Dermis blood vessel endothelial cell (primary cell): ENCODE measurements at places on chromosomes 7 and 10.

DNA sequence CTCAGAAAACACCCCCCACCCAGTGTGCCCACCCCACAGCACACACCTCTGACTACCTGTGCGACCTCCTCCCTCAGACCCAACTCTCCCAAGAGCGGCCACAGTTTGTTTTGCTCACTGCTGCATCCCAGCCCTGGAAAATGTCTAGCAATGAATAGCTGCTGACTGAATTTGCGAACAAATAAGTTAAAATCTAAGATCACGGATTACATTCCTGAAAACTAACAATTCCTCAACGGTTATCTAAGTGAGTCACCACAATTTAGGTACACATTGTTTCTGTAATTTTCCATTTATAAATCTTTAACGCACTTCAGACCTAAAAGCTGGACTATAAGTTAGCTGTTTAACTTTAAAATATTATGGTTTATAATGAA, 235.2 kb downstream of the ZMYND11 start:
- no peak for DNase-seq

DNA sequence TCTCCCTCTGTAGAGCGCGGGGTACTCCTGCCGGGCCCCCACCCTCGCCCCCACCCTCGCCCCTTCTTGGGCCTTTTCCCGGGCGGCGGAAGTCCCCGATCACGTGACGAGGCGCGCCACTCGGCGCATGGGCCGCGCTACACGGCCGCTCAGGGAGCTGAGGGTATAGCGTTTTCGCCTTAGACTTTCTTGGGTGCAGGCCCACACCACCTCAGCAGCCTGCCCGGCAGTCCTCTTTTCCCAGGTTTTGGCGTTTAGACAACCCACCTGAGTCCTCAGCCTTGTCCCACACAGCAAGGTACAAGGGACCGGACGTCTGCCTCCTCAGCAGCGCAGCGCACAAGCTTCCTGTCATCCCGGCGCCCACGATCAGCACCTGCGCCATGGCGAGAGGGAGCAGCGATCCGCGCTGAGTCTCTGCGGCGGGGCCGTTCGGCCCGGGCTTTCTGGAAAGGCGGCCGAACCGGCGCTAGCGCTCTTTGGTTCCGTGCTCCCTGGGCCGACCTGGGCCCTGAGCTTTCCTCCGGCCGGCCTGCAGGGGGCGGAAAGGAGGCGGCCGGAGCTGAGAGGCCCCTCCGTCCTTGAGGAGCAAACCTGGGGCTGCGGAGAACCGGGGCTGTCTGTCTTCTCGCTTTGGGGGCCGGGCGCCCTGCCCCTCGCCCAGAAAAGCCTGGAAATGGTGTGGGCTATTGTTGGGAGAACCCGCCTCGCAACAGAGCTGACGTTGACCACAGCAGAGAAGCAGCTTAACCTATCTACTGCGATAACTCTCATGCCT, at the start of gene RNLS:
TSS of gene RNLS (minus strand) at position 513 of the 778 bp plus-strand sequence.
- DNase-seq, result peak; percentile 60

GRCh38 chr10:108469940-108470339, 1305.4 kb upstream of the SORCS1 start:
- DNase-seq, result no peak

- no peak for DNase-seq
These were observed 220.1 kb upstream of the FZD1 start for GRCh38 chr7:91043924-91044645.

GRCh38 chr10:117970962-117971361, 75.8 kb downstream of the RAB11FIP2 start:
- DNase-seq, result no peak

DNA sequence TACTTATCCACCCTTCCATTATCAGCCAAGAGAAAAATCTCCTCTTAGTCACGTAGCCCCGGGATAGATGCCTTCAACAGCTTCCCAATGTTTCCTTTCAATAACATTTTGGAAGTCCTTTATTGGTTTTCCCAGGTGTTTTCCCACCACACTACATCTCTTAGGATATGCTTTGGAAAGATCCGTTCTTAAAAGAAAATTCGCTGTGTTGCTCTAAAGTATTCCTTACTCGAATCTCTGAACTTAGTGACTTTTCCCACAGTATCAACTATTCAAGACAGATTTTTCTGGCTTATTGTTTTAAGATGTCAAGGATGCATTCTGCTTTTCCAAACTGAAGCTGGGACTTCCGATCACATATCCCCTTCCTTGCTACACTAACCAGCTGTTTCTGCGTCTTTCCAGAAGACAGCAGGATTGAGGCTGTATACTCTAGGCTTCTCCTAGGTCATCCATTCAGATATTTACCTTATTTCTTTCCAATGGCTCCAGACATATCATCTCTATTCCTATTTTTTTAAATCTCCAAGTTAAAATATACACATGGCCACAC, 36.5 kb upstream of the SVIL start:
- DNase-seq, result no peak

DNA sequence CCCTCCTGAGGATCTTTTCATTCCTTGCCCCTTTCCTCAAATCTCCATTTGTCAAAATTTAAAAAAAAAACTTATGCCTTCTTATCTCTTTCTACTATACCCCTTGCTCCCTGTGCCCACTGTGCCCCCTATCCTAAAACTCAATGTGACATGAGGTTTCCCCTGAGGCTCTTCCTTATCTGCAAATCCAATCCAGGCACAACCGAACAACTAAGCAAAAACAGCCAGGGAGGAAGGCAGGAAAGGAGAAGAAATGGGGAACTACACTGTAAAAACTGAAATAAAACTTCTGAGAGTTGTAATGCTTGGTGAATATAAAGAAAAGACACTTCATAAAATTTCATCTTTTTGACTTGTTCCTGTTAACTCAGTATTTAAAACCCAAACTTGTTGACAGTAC, 54.2 kb downstream of the CRPPA start:
- DNase-seq, result no peak

DNA sequence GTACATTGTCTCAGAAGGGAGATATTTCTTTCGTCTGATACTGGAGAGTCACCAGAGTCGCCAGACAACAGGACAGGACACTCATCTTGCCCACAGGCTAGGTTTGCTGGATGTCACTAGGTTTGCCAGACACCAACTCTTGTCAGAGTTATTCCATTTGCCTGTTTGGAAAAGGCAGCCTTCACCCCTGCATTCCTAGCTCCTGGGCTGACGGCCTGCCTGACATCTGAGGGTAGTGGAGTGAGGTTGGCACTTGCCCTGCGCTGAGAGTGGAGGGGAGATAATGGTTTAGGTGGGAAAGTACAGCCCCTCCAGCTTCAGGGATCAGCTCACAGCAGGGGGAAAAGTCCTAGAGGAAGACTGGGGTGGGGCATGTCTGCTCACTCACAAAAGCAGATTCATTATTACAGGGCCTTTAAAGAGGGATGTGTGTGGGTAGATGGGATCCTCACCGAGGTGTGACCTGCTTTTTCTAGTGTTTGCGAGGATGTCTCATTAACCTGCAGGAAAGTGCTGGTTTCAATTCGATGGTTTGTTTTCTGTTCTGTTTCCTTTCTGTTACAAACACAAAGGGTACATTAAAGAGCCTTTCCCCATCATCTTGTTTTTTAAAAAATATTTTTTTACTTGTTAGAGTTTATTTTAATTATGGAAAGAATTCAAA, 79.3 kb upstream of the TNS3 start:
- DNase-seq, result no peak

GRCh38 chr10:46234431-46235060, 52.3 kb upstream of the ANTXRL start:
- DNase-seq, result no peak

GRCh38 chr7:139183251-139183650, 47.8 kb upstream of the UBN2 start:
- no peak for DNase-seq

DNA sequence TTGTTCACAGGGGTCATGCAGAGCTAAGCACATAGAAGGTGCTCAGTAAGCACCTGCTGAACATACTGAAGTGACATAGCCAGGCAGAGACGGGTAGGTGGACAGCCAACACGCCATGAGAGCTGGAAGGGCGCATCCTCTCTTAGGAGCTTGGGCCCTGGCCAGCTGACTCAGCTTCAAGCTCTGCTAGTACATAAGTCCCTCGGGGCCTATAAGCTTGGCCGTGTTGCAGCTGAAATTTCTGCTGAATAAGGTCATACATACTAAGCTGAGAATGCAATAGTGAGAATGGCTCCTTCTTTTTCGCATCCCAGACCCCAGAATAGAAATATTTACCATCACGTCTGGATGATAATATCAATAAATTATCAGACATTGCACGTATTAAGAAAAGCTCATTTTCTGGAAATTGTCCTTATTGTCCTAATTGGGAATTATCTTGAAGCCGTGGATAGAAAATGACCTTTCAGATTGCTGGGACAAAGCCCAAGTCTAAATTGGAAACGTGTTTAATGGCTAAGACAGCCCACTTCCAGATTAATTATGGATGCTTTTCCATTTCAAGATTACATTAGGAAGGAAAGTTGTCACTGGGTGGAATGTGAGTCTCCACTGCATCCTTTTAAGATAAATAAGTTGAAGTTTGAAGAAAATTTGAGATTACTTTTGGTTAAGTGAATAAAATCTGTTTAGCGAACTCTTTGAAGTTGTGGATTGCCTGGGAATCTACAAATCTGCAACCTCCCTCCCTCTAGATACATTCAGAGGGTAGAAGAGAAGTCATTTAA, 287.1 kb upstream of the C7orf33 start:
- no peak for DNase-seq

GRCh38 chr10:130233426-130233825, 97.2 kb downstream of the GLRX3 start:
- DNase-seq, result no peak

DNA sequence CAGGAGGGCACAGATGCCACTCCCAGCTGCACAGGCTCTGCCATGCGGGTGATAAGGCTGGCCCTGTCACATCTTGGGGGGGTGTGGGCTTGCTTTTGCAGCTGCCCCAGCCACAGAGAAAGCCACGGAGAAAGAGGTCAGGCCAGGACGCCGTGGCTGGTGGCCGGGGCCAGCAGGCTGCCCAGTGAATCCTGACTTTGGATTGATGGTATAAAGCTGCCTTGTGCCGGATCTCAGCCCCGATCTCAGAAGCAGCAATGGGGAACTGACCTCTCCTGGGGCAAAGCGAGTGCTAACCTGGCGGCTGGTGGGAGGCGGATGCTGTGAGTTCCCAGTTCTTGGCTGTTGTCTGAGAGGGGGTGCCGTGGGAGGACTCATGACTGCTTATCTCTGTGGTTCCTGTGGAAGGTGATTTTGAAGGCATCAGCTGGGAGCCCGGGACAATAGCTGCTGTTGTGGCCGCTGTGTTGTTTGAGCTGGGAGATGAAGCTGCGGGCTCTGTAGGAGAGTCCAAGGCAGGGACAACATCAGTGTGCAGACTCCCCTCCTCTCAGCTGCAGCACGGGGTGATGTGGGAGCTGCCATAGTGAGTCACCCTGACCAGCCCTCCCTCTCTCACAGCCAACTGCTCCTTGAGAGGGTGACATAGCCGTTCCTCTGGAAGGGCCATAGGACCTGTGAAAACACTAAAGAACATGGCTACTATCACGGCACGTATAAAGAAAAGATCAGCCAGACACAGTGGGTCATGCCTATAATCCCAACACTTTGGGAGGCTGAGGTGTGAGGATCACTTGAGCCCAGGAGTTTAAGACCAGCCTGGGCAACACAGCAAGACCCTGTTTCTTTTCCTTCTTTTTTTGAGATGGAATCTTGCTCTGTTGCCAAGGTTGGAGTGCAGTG, 17.0 kb downstream of the IL15RA start:
- no peak for DNase-seq

DNA sequence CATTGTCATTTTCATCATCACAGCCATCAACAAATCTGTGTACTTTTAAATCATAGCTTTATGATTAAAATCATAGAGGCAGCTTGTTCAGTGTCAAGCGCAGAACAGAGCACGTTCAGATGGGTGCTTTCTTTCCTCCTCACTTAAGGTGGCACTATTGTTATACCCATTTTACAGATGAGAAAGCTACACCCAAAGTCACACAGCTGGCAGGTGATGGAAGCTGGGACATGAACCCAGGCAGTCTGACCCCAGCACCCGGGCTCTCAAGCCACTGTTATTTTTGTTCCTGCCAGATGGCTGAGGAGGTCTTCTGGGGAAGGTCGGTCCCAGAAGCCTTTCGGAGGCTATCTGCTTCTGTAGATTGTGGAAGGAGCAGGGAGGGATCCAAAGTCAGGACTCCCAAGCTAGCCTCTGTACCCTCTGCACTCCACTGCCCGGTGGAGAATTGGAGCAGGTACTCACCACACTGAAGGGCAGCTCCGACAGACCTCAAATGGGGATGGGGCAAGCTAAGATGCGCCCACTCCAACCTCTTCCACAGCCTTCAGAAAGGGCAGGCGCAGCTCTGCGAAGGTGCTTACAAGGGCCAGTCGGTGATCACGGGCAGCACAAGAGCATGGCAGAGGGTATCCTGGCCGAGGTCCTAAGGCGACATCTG, 610 bp downstream of the AVPI1 start:
- peak; percentile 46 for DNase-seq

- DNase-seq, result no peak
These were observed 181.7 kb upstream of the SLC25A13 start for GRCh38 chr7:96503597-96503996.

DNA sequence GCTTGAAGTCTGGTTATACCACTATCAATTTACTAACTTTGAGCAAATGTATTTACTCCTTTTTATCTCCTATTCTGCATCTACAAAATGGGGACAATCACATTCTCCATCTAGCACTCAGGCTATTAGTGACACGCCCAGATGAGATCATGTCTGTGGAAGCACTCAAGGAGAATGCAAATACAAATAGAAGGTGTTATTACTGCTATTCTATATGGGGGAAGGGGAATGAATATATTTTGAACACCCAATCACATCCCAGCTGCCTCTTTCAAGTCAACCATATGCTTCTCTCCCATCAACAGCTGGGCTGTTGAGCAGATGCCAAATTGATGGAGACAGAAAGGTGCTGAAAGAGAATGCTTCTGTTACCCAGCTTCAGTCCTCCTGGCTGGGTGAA, 23.5 kb downstream of the SGMS1 start:
- DNase-seq, result no peak

DNA sequence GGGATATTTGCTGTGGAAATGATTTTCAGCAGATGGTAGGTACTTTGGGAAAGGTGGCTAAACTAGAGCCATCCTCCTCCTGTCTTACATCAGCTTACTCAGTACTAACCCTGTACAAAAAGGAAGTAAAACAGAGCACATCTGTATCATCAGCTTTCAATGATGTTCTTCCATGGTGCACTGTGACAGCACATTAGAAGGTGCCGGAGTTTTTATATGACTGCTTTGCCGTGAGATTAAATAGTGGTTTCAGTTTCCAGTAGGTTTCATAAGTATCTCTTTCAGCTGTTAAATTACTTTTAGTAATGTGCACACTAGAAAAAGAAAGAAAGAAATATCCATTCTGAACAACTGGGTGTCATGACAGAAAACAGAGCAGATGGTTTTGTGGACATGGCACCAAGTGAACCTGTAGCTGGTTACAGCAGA, 86.5 kb downstream of the ARID5B start:
- DNase-seq, result no peak

GRCh38 chr7:117955046-117955445, 81.8 kb upstream of the CTTNBP2 start:
- no peak for DNase-seq
